ENCODE measurements at places on chromosomes 16 and 17.

DNA sequence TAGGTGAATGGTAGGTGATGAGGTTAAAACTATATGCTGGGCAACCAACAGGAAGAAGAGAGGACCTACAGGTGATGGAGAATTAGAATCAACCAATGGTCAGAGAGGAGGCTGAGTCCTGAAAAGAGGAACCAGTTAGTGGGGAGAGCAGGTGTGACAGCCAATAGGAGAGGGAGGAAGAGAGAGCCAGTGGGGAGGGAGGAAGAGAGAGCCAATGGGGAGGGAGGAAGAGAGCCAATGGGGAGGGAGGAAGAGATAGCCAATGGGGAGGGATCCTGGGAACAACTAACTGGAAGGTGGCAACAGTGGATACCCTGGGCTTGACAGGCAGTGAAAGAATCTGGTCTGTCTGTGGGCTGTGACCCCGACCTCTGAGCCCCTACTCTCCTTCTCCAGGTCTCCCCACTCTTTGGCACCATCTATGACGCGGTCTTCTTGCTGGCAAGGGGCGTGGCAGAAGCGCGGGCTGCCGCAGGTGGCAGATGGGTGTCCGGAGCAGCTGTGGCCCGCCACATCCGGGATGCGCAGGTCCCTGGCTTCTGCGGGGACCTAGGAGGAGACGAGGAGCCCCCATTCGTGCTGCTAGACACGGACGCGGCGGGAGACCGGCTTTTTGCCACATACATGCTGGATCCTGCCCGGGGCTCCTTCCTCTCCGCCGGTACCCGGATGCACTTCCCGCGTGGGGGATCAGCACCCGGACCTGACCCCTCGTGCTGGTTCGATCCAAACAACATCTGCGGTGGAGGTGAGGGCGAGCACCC lies 3.7 kb downstream of the GUCY2D start:
- DNase-seq, result no peak

- DNase-seq, result peak; percentile 66
Measured at GRCh38 chr17:41687828-41688640, 651 bp upstream of the EIF1 start.

GRCh38 chr16:70679671-70680494 lies 6.0 kb downstream of the MTSS2 start:
- DNase-seq, result no peak

DNA sequence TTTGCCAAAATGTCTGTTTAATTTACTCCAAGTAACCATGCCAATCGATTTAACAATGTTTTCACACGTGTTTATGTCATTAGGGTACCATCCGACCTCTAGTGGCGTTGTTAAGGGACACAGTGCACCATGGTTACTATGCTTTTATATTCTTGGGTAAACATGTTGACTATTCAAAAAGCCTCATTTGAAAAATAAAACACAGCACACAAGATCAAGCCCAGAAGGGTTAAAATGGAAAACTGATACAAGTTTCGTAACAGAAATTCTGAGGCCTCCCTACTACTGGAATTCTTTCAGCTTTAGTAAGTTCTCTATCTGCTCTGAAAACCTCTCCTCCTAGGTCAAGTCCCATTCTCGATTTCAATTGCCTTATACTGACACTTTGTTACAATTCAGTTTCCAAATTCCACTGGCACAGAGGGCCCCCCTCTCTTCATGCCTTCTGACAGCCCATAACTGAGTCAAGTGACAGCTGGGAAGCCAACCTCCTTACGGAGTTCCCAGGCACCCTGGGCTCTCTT lies 2.1 kb downstream of the CFAP20 start:
- DNase-seq, result peak; percentile 72

- peak; percentile 72 for DNase-seq
Measured at GRCh38 chr16:29007730-29008593, 23.1 kb downstream of the LAT start.

- DNase-seq, result no peak
Measured at GRCh38 chr16:31168848-31169247, 11.1 kb upstream of the FUS start.

DNA sequence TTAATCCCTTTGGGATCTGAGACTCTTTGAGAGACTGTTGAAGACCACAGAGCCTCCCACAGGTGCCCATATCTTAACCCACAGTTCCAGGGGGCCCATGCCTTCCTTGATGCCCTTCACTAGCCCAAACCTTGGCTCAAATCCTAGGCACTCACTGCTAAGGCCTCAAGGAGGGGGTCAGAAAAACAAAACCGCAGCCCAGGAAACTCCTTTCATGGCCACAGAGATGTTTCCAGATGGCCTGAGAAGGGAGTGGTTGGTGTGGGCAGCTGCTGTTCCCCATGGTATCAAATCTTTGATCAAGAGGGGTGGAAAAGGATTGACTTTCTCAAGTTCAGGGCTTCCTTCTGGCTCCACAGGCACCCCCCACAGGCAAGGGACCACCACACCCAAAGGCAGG lies 44.7 kb downstream of the CDH1 start:
- no peak for DNase-seq

DNA sequence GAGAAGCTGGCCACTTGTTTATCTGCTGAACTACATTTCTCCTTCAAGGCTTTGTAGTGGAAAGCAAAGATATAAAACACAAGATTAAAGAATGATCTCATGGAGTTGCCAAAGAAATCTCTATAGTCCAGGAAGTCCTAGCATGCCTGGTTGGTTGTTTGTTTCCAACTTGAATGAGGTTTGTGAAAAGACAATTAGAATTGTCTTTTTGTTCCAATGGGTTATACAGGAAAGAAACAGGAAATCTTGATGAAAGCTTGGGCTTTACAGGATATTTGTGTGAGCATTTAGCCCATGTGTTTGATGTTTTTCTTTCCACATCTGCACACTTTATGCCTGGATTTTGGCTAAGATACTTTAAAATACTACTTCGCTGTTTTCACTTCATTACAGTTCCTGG lies 273.4 kb downstream of the CEP112 start:
- no peak for DNase-seq

- DNase-seq, result no peak
Measured at GRCh38 chr16:72068930-72069329, 5.9 kb downstream of the HPR start.

- no peak for DNase-seq
Measured at GRCh38 chr16:87319011-87319410, 1.8 kb upstream of the C16orf95 start.

GRCh38 chr16:54066451-54067105 lies 220.0 kb downstream of the IRX3 start:
- no peak for DNase-seq

GRCh38 chr16:73739049-73739769 lies 557.4 kb upstream of the PSMD7 start:
- DNase-seq, result no peak
